Ascending aorta (tissue), 2 donors: ENCODE measurements at places on chromosomes 1 and 21. TPM values are rescaled to one million over a fixed set of nuclear protein-coding genes. Genes with fewer than 3 reads are reported as not detected.

SLAMF9 gene
- total RNA-seq, result not detected

WNT9A gene
- 0.96 TPM for total RNA-seq

- no peaks in the 10 kb centered on the region for H3K27me3 ChIP-seq
- H3K4me3 ChIP-seq, result no peak overlapping the region
- H3K4me1 ChIP-seq, result no peaks in the 10 kb centered on the region
- DNase-seq, result no peak
- no peak overlapping the region for H3K27ac ChIP-seq
- no peaks in the 10 kb centered on the region for H3K36me3 ChIP-seq
Measured at GRCh38 chr1:196029410-196029809, 578.8 kb downstream of the KCNT2 start.

S100A7A gene
- not detected for total RNA-seq

DNA sequence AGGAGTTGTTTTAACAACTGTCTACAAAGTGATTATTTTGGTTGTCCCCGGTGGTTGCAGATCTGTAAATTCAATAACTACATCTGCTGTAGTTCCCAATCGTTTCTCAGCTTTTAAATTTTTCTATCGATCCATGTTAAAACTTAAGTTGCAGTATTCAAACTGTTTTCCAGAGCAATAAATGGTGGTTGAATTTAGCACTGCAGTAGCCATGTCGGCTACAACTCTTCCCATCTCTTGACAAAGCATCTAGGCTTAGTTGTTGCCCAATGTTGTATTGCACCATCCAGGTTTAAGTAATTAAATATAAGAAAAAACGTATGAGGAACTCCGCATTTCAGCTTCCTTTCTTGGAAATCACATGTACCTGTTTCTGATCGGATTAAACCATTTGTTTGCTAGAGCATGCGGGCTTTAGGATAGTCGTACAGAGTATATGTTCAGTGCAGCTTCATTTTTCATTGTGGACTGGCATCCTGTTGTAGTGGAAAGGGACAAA lies 996 bp downstream of the CNIH4 start:
- H3K36me3 ChIP-seq, result peaks cover 4% of the 10 kb centered on the region
- no peaks in the 10 kb centered on the region for H3K27me3 ChIP-seq
- no peaks in the 10 kb centered on the region for H3K4me1 ChIP-seq
- DNase-seq, result no peak

GRCh38 chr1:153773096-153773921 lies 1.9 kb upstream of the SLC27A3 start:
- H3K4me3 ChIP-seq, result no peak overlapping the region
- peak overlapping the region; percentile 92 for H3K27ac ChIP-seq

- no peaks in the 10 kb centered on the region for H3K27me3 ChIP-seq
- DNase-seq, result no peak
- no peak overlapping the region for H3K4me3 ChIP-seq
- no peaks in the 10 kb centered on the region for H3K36me3 ChIP-seq
- no peak overlapping the region for H3K27ac ChIP-seq
Measured at GRCh38 chr1:199041173-199041914, 402.5 kb downstream of the PTPRC start.

DNA sequence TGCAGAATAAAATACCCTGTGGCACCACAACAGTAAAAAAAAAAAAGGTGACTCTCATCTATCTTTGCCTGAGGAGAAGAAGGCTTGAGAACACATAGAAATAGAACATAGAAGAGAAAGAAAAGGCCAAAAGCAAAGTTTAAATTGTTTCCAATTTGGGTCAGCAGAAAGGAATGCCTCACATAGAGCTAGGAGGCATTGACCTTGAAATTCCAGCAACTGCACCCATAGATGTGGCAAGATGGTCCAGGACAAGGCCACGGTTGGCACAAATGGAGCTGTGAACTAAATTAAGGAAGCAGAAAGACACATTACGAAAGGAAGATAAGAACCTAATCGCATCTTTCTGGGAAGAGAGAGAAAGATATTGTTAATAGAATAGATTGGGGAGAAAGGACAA lies 588.3 kb downstream of the LMO4 start:
- no peak overlapping the region for H3K4me3 ChIP-seq
- H3K27me3 ChIP-seq, result no peaks in the 10 kb centered on the region
- peak overlapping the region; percentile 55 for H3K27ac ChIP-seq
- H3K4me1 ChIP-seq, result peaks cover 7% of the 10 kb centered on the region
- peak; percentile 66 for DNase-seq
- no peaks in the 10 kb centered on the region for H3K36me3 ChIP-seq

DNA sequence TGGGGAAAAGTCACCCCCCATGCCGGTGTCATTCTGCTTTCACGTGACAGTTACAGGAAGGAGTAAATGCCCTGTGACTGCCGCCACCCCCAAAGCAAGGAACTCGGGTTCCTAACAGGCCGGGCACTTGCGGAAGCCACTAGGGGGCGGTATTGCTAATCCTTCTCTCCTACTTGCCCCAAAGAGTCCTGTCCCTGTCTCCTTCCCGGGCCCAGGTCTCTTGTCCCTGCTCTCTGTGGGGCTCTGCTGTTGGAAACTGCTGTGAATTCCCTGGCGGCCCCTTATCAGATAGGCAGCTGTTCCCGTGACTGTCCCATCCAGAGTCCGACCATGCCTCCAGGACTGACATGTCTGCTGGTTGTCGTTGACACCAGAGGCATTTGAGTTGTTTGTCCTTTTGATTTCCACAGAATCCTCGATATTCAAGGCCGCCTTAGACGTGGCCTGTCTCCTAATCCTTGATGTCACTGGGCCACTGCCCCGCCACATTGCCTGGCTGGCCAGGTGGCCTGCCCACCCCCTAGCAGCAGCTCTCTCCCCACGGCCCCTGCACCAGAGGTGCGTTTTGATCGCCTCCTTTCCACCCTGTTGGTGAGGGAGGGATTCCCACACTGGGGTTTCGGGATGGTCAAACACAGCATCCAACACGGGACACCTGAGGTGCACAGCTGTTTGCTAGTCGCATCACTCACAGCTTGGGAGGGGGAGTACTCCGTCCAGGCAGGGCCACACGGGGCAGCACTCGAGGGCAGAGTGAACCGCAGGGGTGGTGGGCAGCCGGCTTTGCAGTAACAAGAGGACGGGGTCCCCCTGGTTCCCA lies 37.3 kb downstream of the CHAF1B start:
- no peak overlapping the region for H3K4me3 ChIP-seq
- DNase-seq, result no peak
- no peaks in the 10 kb centered on the region for H3K36me3 ChIP-seq
- H3K27ac ChIP-seq, result no peak overlapping the region

PCP4L1 gene
- not detected for total RNA-seq

HES5 gene
- total RNA-seq, result not detected

DNA sequence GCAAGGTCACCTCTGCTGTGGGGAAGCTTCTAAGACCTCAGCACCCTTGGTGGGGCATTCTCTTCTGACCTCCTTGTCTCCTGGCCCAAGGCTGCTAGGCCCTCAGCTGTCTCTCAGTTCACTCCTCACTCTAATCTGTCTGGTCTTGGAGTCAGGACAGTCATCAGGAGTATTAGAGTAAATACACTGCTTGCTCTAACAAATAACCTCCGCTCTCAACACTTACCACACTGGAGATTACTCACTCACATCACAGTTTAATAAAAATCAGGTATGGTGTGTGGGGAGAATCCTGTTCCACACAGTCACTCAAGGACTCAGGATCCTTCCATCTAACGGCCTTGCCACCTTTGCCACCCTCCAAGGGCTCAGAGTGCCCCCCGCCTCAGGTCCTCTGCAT lies 26.6 kb upstream of the TMEM61 start:
- no peaks in the 10 kb centered on the region for H3K27me3 ChIP-seq
- H3K36me3 ChIP-seq, result no peaks in the 10 kb centered on the region
- H3K4me1 ChIP-seq, result peaks cover 30% of the 10 kb centered on the region
- H3K27ac ChIP-seq, result no peak overlapping the region
- no peak for DNase-seq

DNA sequence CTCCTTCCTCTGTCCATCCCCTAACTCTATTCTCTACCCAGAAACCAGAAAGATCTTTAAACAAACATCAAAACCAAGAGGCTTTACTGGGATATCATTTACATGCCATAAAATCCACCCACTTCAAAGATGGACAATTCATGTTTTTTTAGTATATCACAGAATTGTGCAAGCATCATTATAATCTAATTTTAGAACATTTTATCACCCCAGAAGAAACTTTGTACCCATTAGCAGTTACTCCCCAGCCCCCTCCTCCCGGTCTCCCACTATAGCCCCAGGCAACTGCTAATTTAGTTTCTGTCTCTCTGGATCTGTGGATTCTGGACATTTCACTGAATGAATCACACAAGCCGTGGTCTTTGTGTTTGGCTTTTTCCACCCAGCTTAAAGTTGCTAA lies 4.8 kb upstream of the SELENON start:
- DNase-seq, result no peak
- no peaks in the 10 kb centered on the region for H3K36me3 ChIP-seq
- no peaks in the 10 kb centered on the region for H3K27me3 ChIP-seq
- peaks cover 12% of the 10 kb centered on the region for H3K4me1 ChIP-seq

GRCh38 chr1:19811206-19811851 lies 3.8 kb downstream of the RNF186 start:
- no peaks in the 10 kb centered on the region for H3K4me1 ChIP-seq
- DNase-seq, result no peak
- H3K27me3 ChIP-seq, result no peaks in the 10 kb centered on the region
- H3K4me3 ChIP-seq, result no peak overlapping the region
- H3K36me3 ChIP-seq, result no peaks in the 10 kb centered on the region

DNA sequence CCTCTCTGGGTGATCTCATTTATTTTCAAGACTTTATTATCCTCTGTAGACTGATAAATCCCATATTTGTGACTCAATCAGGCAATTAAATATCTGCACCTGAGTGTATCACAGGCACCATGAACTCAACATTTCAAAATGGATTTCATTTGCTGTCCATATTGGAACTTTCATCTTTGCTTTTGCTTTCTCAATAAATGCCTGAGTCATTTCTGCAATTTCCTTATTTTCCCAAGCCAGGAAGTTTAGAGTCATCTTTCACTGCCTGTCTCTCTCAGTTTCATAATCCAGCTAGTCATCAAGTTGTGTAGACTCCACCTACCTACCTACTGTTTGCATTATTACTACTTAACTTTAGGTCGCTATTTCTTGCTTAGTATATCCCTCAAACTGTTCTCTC lies 540.9 kb downstream of the LMO4 start:
- no peaks in the 10 kb centered on the region for H3K27me3 ChIP-seq
- no peak for DNase-seq
- H3K4me3 ChIP-seq, result no peak overlapping the region
- H3K36me3 ChIP-seq, result no peaks in the 10 kb centered on the region
- no peaks in the 10 kb centered on the region for H3K4me1 ChIP-seq

OR2M7 gene
- total RNA-seq, result not detected

- no peaks in the 10 kb centered on the region for H3K27me3 ChIP-seq
- H3K27ac ChIP-seq, result no peak overlapping the region
- H3K4me3 ChIP-seq, result no peak overlapping the region
- H3K36me3 ChIP-seq, result peaks cover 21% of the 10 kb centered on the region
- DNase-seq, result no peak
- no peaks in the 10 kb centered on the region for H3K4me1 ChIP-seq
Measured at GRCh38 chr1:178011465-178011828, 41.6 kb upstream of the SEC16B start.

GRCh38 chr1:145922266-145922665 lies 3.7 kb upstream of the PEX11B start:
- H3K27me3 ChIP-seq, result no peaks in the 10 kb centered on the region
- H3K4me3 ChIP-seq, result no peak overlapping the region
- peaks cover 5% of the 10 kb centered on the region for H3K36me3 ChIP-seq
- H3K4me1 ChIP-seq, result peaks cover 24% of the 10 kb centered on the region
- no peak for DNase-seq
- no peak overlapping the region for H3K27ac ChIP-seq

DNA sequence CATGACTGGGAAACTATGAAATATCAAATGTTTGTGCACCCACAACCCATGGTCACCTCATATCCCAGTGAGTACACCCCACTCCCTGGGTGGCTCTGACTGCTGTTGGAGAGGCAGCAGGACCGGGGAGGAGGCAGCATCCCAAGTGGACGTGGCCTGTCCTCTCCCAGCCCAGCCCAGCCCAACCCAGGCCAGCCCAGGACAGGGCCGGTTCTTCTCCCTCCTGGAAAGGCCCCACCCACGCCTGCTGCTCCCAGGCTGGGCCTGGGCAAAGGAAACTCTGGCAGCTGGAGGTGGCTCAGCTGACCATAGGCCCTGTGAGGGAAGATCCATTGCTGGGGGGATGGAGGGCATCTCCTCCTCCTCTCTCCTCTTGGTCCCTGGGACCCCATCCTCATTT lies 19.1 kb downstream of the MATN1 start:
- no peak for DNase-seq
- H3K27me3 ChIP-seq, result no peaks in the 10 kb centered on the region
- H3K27ac ChIP-seq, result no peak overlapping the region
- no peaks in the 10 kb centered on the region for H3K36me3 ChIP-seq

TMEM61 gene
- not detected for total RNA-seq

DNA sequence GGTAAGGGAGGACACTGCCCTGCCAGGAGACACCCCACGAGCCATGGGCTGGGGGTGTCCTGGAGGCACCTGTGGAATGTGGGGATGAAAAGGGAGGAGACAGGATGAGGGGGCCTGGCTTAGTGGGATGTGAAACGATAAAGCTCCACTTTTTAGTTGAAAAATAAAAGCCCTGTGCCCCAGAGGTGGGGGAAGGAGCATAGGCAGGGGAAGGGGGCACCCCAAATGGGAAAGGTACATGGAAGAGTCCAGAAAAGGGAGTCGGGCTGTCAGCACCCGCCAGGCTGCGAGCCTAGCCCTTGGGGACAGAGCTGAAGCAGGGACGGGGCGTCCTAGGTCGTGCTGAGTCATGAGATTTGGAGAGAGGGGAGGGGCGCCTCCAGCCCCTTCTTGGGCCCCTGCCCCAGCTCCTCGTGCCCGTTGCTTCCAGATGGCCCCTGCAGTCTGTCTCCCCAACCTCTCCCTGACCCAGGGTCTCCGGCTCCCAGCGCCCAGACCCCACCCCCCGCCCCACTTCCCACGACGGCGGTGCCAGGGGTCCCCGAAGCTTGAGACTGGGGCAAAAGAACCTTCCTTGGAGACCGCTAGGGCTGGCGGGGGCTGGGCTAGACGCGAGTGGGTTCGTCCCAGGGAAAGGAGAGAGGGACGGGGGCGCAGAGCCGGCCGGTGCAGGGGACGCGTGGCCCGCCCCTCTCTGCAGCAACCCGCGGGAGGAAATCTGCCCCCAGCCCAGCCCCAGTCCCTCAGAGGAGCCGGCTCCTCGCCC lies 795 bp downstream of the SYT2 start:
- DNase-seq, result no peak
- H3K36me3 ChIP-seq, result no peaks in the 10 kb centered on the region
- peaks cover 11% of the 10 kb centered on the region for H3K4me1 ChIP-seq
- H3K4me3 ChIP-seq, result peak overlapping the region; percentile 55
- H3K27me3 ChIP-seq, result peaks cover 16% of the 10 kb centered on the region

ENTREP3 gene
- total RNA-seq, result 34.5 TPM

GRCh38 chr1:119895102-119895501 lies 1.2 kb downstream of the ADAM30 start:
- no peaks in the 10 kb centered on the region for H3K36me3 ChIP-seq
- H3K4me1 ChIP-seq, result no peaks in the 10 kb centered on the region
- H3K27me3 ChIP-seq, result no peaks in the 10 kb centered on the region
- H3K4me3 ChIP-seq, result no peak overlapping the region
- H3K27ac ChIP-seq, result no peak overlapping the region
